ENCODE measurements at places on chromosomes 1 and 21. TPM values are rescaled to one million over a fixed set of nuclear protein-coding genes. Genes with fewer than 3 reads are reported as not detected.
A peak's percentile ranks its signal among the peaks of the same experiment; 100 is the strongest.

- DNase-seq = no peak
These were observed 13.6 kb downstream of the SLC26A9 start for GRCh38 chr1:205929496-205930194.

- DNase-seq = no peak
These were observed 18.3 kb upstream of the SPRR5 start for GRCh38 chr1:152928671-152929070.

GRCh38 chr21:15022608-15023261 lies 42.1 kb downstream of the NRIP1 start:
- DNase-seq = no peak

GRCh38 chr1:19313636-19313959 lies 1.5 kb downstream of the SLC66A1 start:
- no peak for DNase-seq

- DNase-seq = no peak
These were observed 144.8 kb downstream of the BACH1 start for GRCh38 chr21:29443411-29444010.

DNA sequence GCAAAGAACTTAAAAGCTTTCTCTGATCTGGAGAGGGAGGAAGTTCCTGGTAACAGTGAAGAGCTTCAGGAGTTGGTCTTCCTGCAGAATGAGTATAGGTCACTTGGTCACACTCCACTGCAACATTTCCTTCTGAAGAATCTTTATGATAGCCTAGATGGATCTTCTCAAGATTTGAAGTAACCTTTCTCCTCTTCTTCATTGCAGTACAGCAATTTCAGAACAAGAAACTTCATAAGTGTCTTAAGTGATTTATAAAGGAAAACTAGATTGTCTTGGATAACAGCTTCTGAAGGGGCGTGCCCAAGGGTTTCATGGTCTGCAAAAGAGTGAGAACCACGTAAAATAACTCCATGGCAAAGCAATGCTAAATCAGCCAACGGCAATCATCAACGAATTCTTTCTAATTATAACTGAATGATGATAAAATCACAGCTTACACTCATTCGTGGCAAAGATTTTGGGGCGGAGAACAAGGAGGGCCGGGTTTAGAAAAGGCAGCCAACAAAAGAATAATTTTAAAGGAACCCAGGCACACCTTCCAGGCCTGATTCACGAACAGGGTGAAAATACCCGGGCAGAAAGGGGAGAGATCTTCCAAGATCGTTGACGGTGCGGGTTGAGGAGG lies 53.9 kb upstream of the ASPM start:
- peak; percentile 22 for DNase-seq

- no peak for DNase-seq
These were observed 29.8 kb downstream of the TNNT2 start for GRCh38 chr1:201347498-201348210.

- no peak for DNase-seq
These were observed 910 bp upstream of the RERE start for GRCh38 chr1:8818325-8818775.

DNA sequence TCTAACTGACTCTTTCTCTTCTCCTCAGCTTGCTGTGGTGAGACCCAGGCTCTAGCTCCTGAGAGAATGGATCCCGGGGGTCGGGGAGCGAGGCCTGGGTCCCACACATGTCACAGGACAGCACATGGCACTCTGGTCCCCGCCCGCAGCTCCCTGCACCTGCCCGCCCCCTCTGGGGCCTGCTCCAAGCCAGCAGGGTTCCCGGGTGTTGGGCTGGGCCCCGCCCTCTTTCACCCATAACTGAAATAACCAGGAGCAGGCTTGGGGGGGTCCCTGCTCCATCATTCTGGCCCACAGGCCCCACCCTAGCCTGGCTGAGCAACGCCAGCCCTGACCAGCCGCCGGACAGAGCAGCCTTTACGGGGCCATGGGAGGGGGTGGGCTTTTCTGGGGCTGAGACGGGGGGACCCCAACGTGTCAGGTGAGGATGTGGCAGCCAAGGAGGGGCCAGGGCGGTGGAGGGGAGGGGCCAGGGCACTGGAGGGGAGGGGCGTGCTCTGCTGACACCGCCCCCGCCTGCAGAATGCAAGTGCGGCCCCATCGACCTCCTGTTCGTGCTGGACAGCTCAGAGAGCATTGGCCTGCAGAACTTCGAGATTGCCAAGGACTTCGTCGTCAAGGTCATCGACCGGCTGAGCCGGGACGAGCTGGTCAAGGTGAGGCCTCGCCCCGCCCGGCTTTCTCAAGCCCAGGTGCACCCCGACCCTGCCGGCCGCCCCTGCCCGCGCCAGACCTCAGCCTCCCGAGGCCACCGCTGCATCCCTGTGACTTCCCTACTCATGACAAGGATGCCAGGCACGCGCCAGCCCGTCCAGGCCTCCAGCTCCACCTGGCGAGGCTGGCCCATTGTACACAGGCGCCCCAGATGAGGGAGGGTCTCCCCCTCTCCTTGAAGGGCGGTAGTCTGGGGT lies 19.4 kb downstream of the COL6A1 start:
- DNase-seq = no peak

DNA sequence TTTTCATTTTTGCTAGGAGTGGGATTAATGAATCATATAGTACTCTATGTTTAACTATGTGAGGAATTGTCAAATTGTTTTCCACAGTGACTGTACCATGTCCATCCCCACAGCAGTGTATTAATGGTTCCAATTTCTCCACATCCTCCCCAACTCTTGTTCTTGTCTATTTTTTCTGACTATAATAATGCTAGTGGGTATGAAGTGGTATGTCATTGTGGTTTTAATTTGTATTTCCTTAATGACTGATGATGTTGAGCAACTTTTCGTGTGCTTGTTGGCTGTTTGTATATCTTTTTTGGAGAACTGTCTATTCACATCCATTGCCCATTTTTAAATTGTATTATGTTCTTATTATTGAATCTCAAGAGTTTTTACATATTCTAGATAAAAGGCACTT lies 10.0 kb upstream of the KPRP start:
- no peak for DNase-seq

DNA sequence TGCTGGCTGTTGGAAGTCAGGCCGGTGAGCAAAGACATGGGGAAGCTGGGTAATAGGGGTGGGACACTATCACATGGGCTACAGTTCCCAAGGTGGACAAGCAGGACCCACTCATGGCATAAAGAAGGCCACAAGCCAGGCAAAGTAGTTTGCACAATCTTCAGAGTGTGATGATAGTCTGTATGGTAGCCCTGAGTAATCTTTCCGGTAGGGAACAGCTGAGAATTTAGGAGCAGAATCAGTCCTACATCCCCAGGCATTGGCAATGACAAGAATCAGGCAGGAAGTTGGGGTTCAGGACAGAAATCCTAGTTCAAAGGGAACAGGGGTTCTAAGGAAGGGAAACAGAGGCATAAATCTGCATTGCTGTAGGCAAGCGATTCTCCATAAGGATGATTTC lies 23.9 kb upstream of the SPATA6 start:
- DNase-seq = no peak

DNA sequence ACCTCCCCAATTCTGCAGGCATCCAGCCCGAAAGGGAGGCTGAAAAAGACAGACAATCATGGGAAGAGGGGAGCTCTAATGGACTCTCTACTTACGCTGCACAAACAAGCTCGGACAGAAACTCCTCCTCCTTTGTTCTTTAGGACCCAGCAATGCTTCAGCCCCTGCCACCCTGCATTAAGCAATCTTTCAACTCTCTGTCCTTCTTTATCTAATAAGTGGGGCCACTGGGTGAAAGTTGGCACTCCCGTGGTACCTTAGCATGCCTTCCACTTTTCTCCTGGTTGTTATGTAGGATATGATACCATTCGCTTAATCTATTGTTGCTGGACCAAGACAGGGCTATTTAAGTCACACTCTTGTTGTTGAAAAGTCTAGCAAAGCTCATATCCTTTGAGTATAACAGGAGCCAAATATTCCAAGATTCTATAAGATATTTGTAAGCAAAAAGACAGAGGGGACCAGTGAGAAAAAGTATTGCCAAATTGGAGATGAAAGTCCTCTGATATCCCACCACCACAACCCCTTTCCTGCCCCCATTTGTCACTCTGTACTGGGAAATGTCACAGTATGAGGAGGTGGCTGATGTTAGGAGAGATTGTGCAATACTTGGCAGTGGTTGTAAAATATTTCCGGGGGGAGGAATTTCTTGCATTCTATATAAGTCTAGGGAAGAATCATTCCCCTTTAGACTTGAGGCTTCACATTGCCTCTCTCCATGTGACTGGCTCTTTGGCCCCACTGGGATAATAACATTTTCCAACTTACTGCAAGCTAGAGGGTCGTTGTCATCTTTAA lies 137.3 kb upstream of the GJB5 start:
- no peak for DNase-seq

DNA sequence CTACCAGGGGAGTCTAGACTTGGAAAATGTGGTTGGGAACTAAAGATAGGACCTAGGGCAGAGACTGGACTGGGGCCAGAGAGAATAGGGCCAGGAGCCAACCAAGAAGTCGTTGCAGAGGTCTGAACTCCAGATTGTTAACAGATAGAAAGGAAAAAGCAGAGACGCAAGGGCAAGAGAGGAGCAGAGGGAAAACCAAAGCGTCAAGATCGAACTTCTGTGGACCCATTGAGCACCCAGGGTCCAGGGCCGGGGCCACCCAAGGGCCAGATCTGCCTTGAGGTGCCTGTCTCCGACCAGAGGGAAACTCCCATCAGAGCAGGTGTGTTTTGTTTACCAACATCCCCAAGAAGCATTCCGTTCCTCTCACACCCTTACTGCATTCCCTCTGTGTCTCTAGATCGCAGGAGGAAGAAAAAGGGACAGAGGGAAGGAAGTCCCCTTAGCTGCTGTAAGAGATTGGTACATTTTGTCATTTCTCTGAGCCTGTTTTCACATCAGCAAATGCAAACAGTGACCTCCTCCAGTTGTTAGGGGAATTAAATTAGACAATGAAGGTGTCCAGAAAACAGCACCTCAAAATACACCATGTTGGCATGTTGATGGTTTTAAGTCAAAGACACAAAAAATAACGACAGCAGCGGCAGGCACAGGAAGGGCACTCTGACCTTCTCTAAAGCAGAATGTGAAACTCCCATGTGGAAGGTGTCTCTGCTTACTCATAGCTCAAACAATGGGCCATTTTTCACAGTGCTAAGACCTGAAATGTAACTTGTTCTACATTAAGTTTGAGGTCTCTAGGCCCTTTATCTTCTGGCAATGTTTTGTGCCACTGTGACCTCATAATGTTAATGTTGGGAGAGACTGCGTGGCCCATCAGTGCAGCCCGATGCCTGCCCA lies 105.8 kb upstream of the RAB4A start:
- no peak for DNase-seq

DNA sequence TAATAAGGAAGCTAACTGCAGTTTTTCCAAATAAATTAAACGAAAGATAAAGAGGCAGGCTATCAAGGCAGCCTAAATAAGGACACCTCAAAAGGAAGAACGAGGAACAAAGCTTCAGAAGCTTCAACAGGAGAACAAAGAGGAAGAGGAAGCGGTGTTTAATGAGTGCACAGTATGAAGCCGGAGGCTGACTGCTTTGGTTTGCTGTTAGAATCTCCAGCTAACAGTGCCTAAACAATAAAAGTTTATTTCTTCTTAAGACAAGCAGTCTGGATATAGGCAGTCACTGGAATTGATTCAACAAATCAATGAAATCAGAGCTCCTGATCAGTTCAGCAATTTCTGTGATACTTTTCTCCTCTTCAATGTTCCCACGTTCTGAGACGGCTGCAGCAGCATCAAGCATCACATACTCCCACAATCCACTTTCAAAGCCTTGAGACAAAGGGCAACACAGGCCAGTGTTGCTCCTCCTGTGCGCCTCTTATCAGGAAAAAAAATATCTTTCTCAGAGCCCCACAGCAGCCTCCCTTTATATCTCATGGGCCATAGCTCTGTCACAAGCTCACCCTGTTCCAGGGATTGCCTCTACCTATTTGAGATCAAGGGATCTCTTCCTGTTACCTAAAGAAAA lies 365.6 kb upstream of the ST6GALNAC5 start:
- no peak for DNase-seq

TMEM82 gene
- not detected for polyA plus RNA-seq

CYP4X1 gene
- 6.5 TPM for polyA plus RNA-seq

NUDT4B gene
- polyA plus RNA-seq = 0.74 TPM

LCA5L gene
- 3.9 TPM for polyA plus RNA-seq

SCAF4 gene
- 43.6 TPM for polyA plus RNA-seq

DNALI1 gene
- polyA plus RNA-seq = 51.8 TPM

AMY1B gene
- polyA plus RNA-seq = 2.3 TPM

DNAJC28 gene
- polyA plus RNA-seq = 3.5 TPM

SELP gene
- 8.3 TPM for polyA plus RNA-seq

URB2 gene
- polyA plus RNA-seq = 8.0 TPM

All from left lung (tissue), 14 donors.